ENCODE measurements at places on chromosomes 11 and 22. TPM values are rescaled to one million over a fixed set of nuclear protein-coding genes. Genes with fewer than 3 reads are reported as not detected.

SLC22A8 gene
- polyA plus RNA-seq, result not detected

GRCh38 chr11:126134461-126135155 is 71.9 kb upstream of the CDON start:
- no peak for DNase-seq

PTPRJ gene
- 3.1 TPM for polyA plus RNA-seq

- no peak for DNase-seq
These were observed 581.5 kb downstream of the LRRC4C start for GRCh38 chr11:40877981-40878380.

DNA sequence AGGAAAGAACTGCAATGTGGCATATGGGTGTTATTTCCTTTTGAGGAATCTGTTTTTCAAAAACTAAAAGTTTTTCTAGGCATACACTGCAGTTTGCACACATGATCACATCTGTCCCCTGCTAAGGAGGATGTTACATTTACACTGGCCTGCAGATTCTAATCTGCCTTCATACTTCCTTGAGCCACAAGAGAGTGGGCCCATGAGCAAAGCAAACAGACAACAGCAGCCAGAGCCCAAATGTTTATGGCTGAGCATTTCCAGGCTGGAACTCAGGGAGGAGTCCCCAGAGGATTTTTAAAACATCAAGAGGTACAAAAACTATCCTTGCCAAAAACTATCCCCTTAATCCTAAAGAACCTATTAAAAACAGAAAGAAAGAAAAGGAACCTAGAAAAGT is 117.2 kb upstream of the MTNR1B start:
- no peak for DNase-seq

RPUSD4 gene
- 19.1 TPM for polyA plus RNA-seq

GRCh38 chr11:60891103-60891741 is 15.2 kb downstream of the PRPF19 start:
- DNase-seq, result no peak

- DNase-seq, result no peak
These were observed 4.8 kb downstream of the VPS51 start for GRCh38 chr11:65100674-65101350.
